Progenitor cell of endocrine pancreas (in vitro differentiated cells): ENCODE measurements at places on chromosomes 11 and 22.

- no peak for DNase-seq
These were observed 346.8 kb downstream of the LARGE1 start for GRCh38 chr22:33573479-33573878.

GRCh38 chr11:130397780-130398179 lies 30.6 kb downstream of the ADAMTS8 start:
- no peak for DNase-seq

GRCh38 chr11:31492320-31492913 lies 17.0 kb downstream of the IMMP1L start:
- no peak for DNase-seq

DNA sequence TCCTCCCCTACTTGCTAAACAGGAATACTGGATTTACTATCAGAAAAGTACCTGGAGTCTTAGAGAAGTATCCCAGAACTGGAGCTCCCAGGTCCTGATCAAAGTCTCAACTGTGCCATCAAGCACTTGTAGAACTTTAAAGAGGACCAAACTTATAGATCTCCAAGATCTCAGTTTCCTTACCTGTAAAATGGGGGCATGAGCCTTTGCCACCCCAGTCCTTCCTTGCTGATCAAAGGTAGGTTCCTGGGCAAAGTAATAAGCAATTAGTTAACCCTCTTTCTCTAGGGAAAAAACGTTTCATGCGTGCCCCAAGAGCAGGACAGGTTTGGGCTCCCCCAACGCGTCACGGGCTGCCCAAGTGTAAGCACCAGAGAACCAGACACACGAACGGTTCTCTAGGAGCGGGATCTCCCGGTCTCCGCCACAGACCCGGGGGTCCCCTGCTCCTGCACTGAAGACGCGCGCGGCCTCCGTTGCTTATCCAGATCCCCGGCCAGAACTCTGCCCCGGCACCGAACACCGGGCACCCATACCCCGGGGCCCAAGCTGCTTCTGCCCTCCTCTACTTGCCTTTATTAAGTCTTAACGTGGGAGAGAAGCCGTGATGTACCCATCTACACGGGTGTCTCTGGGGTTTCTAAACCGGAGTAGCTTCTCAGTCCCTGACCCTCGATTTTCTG lies 505 bp downstream of the ZNF214 start:
- DNase-seq, result peak; percentile 14

DNA sequence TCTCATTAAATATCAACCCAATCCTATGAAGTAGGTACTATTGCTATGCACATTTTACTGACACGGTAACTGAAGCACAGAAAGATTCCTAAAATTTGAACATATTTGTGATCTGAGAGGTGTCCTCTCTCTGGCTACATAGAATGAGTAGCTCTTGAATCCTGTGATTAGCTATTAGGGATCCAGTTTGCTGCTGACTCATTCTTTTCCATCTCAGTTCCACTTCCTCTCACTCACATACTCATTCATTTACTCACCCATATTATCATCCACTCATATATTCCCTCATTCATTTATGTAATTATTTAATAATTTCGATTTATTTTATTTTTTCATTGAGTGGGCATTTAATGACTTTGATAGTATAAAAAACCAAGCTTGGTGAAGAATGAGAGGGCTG lies 42.7 kb downstream of the OR5B17 start:
- DNase-seq, result no peak

DNA sequence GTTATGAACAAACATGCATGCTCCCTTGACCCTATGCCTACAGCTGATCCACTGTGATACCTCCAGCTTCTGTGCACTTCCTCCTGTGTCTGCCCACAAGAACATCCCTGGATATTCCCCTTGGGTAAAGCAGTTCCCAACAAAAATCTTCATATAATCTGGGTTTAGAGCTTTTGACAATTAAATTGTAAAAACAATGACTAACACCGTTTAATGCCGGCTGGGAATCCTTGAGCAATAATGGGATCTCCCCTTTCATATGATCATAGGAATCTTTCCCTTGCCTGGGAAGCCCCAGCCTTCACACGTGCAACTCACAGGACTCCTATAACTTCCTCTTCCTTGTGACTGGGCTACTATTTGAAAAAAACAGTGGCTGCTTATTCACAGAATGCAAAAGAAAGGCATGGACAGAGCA lies 6.3 kb upstream of the ZC3H12C start:
- DNase-seq, result no peak

- DNase-seq, result no peak
These were observed 142.8 kb upstream of the B3GAT1 start for GRCh38 chr11:134554861-134555260.

DNA sequence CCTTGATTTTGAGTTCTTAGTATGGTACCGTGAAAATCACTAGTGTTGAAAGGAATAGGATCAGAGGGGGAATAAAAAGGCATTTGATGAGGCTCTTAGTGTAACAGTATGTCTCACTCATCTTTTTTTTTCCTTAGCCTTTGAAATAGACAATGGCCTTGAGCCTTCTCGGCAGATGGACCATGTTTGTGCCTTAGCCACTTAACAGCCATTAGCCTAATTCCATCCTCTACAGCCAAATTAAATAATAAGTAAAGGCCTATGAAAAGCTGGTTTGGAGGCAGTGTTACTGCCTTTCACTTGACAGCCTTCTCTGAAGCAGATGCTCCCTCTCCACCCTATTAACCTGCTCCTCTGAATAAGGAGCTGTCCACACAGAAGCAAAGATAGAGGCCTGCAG lies 580.7 kb downstream of the NTM start:
- DNase-seq, result no peak

DNA sequence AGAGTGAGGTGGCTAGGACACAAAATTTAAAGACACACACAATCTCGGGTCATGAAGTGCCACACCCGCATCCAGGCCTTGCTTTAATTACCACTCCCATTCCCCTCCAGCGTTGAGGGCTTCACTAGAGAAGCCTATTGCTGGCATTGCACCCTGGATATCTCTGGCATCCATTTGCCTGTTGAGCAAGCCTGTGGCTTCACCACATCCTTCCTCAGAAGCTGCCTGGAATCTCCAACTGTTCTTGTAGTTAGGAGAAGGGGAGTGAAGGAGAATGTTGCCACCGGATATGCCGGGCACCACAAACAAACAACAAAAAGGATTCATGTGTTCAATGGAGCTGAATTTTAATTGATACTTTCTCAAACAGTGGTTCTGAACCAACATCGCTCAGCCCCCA lies 34.4 kb upstream of the RCN1 start:
- no peak for DNase-seq

DNA sequence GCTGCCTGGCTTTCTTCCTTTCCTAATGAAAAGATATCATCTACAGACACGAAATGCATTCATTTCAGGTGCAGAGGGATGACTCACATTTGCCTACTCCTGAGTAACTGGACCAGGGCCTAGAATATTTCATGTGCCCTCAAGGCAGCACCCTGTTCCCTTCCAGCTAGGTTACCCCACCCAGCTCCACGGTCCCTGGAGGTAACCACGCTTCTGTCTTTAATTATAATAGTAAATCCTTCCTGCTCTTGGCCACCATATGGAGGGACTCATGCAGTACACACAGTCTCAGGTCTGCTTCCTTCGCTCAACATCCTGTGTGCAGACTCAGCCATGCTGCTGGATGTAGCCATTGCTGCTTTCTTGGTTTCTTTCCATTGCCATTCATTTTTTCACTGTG lies 22.3 kb downstream of the DHCR7 start:
- no peak for DNase-seq

- DNase-seq, result peak; percentile 52
These were observed 45.9 kb upstream of the SYT7 start for GRCh38 chr11:61626580-61627380.

GRCh38 chr22:18024276-18024939 lies at the start of gene MICAL3:
MICAL3 (minus strand) TSS chr22:18024561; CDS start chr22:17906812, 117,749 bp downstream.
- DNase-seq, result peak; percentile 53

- DNase-seq, result no peak
These were observed 23.6 kb upstream of the EFCAB6 start for GRCh38 chr22:43835736-43836135.

DNA sequence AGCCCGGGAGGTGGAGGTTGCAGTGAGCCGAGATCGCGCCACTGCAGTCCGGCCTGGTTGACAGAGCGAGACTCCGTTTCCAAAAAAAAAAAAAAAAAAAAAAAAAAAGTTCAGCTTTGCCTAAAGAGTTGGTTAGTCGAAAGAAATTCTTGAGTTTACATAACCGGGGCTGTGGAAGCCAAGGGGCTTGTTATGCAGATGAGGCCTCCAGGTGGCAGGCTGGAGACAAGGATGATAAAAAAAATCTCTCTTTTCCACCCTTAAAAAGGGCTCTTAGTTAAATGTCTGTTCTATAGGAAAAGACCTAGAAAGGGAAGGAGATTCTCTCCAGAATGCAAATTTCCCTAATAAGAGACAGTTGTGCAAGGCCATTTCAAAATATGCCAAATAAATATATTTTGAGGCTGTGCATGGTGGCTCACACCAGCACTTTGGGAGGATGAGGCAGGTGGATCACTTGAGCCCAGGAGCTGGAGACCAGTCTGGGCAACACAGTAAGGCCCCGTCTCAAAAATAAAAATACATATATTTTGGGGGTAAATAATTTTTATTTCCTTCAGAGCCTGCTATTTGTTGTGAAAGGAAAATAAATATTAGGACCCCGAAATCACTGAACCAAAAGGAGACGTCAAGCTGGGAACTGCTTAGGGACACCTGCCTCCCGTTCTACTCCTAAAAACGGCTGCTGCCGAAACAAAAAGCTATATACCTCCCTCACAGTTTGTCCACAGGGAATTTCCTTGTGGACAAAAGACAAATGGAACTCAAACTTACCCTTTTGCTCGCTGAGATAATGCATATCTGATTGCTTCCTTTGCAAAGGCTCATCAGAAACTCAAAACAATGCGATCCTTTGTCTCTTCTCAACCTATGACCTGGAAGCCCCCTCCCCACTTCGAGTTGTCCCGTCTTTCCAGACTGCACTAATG lies 2.4 kb upstream of the IFITM2 start:
- DNase-seq, result no peak

GRCh38 chr22:37032134-37032534 lies 12.6 kb downstream of the MPST start:
- no peak for DNase-seq

GRCh38 chr11:26399336-26399735 lies 67.4 kb downstream of the ANO3 start:
- DNase-seq, result no peak

DNA sequence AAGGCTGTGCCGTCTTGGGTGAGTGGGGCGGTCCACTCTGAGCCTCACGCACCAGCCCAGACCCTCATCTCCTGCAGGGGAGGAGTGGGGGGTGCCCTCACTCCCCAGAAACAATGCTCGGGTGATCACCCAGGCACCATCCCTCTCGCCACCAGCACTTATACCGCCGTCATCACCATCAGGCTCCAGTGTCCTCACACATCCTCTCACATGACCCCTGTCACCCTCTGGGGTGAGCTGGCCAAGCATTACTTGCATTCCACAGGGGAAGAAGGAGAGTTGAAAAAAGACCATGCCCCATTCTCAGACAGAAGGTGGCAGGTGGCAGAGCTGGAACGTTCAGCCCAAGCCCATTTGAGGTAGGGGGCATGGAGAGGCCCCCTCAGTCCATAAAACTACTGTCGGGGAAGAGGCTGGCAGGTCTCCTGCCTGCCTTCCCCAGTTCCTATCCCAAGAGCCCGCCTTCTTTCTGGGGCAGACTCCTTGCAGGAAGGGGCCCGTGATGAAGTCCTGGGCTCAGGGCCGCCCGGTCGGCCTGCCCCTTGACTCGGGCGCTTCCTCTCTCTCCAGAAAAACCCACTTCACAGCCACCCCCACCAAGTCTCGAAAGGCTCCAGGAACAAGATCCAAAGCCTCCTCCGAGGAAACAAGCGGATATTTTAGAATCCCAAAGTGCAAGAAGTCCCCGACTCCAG lies 153.3 kb downstream of the DSCAML1 start:
- no peak for DNase-seq

- peak; percentile 54 for DNase-seq
These were observed 6.3 kb upstream of the SYNGR1 start for GRCh38 chr22:39343259-39344045.

GRCh38 chr11:10494636-10495463 lies 39.8 kb downstream of the AMPD3 start:
- DNase-seq, result no peak

DNA sequence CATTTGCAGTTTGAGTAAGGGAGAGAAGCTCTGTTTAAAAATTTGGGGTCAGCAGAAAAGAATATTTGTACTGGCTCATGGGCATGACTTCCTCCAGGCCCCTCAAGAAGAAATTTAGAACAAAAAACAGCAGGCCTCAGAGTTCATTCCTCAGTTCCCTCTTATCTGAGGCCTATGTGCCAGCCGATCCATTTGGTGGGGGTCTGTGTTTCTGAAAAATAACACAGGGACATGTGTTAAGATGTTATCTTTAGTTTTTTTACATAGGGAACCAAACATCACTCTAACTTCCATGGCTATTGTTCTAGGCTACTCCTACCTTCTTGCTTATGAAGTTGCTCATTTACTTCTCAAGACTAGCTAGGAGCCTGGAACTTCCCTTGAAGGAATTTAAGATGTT lies 16.2 kb upstream of the HSD17B12 start:
- DNase-seq, result no peak

- DNase-seq, result no peak
These were observed 156.5 kb downstream of the CEP164 start for GRCh38 chr11:117484156-117484555.

- DNase-seq, result no peak
These were observed 286.4 kb downstream of the CADM1 start for GRCh38 chr11:115217726-115218311.

- DNase-seq, result no peak
These were observed 1003.3 kb upstream of the CCDC90B start for GRCh38 chr11:84289381-84289906.

DNA sequence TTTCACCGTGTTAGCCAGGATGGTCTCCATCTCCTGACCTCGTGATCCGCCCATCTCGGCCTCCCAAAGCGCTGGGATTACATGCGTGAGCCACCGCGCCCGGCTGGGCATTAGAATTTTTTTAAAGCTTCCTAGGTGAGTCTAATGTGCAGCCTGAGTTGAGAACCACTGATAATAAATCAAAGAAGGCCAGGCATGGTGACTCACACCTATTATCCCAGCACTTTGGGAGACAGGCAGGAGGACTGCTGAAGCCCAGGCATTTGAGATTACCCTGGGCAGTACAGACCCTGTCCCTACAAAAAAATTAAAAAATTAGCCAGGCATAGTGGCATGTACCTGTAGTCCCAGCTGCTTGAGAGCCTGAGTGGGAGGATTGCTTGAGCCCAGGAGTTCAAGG lies 13.7 kb downstream of the MEI1 start:
- no peak for DNase-seq
